Activated CD4-positive, alpha-beta memory T cell treated with anti-CD3 and anti-CD28 coated beads, Interleukin-2, amount 10 ng/mL, durations not matched to agents 7 days and 5 days (primary cell): ENCODE measurements at places on chromosomes 2 and 18. TPM values are rescaled to one million over a fixed set of nuclear protein-coding genes. Genes with fewer than 3 reads are reported as not detected.
A peak's percentile ranks its signal among the peaks of the same experiment; 100 is the strongest.

The DSG1 gene
- total RNA-seq = not detected

The CSRNP3 gene
- not detected for total RNA-seq

The FAM237A gene
- not detected for total RNA-seq

The GDF7 gene
- not detected for total RNA-seq

The HOXD11 gene
- not detected for total RNA-seq

The SNED1 gene
- 32.6 TPM for total RNA-seq

The TCF7L1 gene
- not detected for total RNA-seq

GRCh38 chr2:133004623-133005022 lies 334.6 kb upstream of the LYPD1 start:
- no peaks in the 10 kb centered on the region for H3K36me3 ChIP-seq
- H3K27me3 ChIP-seq = no peaks in the 10 kb centered on the region
- DNase-seq = no peak
- no peaks in the 10 kb centered on the region for H3K4me1 ChIP-seq

DNA sequence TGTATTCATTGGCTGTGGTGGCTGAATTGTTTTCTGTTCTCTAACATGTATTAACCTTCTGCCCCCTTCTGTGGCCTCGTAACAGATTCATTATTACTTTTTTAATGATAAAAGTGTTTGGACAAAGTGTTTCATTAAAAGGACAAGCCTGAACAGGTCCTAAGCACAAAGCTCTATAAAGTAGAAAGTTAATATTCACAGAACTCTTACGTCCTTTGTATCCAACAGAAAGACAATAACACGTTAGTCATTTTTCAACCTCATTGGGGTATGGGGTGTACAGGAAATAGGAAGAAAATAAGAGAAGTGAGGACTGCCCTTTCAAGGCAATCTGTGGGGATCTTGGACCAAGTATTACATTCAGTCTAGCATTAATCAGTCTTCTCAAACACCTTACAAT lies 105.5 kb upstream of the RGPD4 start:
- no peaks in the 10 kb centered on the region for H3K27me3 ChIP-seq
- H3K4me3 ChIP-seq = no peak overlapping the region
- no peak for DNase-seq
- no peaks in the 10 kb centered on the region for H3K36me3 ChIP-seq
- no peaks in the 10 kb centered on the region for H3K4me1 ChIP-seq

- H3K4me3 ChIP-seq = no peak overlapping the region
- peak overlapping the region; percentile 32 for H3K27ac ChIP-seq
- H3K27me3 ChIP-seq = no peaks in the 10 kb centered on the region
Observed at GRCh38 chr2:169683054-169683424, 11.2 kb downstream of the CFAP210 start.

DNA sequence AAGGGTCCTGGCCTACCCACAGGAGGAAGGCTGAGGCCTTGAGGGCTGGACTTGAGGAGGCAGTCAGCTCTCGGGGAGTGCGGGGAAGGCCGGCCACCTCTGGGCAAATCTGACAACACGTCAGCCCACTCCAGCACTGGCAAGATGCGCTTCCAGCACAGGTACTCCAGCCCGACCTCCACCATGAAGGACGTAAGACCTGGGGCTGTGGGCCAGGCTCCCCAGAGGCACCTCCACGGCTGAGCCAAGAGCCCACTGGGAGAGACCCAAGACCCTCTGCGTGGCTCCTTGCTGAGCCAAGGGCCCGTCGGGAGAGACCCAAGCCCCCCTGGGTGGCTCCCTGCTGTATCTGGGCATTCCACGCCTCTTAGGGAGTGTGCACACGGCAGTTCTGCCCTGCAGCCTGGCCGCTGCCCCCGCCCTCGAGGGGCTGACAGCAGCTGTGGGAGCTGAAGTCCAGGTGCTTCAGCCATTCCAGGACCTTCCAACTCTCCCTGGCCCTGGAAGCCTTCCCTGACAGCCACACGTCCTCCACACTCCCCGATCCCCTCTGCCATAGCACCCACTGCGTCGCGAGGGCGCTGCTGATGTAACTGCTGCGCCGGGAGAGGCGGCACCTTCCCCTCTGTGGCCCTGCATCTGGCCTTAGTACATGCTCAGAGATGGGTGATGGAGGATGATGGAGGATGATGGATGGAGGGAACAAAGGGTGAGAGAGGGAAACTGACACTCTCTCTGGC lies 50.2 kb downstream of the BIN1 start:
- no peaks in the 10 kb centered on the region for H3K4me1 ChIP-seq
- no peak overlapping the region for H3K4me3 ChIP-seq
- H3K27me3 ChIP-seq = no peaks in the 10 kb centered on the region
- no peak overlapping the region for H3K27ac ChIP-seq

- peaks cover 40% of the 10 kb centered on the region for H3K4me1 ChIP-seq
- H3K27me3 ChIP-seq = no peaks in the 10 kb centered on the region
- no peak for DNase-seq
- no peak overlapping the region for H3K27ac ChIP-seq
Observed at GRCh38 chr2:101763496-101764333, 66.2 kb downstream of the MAP4K4 start.

DNA sequence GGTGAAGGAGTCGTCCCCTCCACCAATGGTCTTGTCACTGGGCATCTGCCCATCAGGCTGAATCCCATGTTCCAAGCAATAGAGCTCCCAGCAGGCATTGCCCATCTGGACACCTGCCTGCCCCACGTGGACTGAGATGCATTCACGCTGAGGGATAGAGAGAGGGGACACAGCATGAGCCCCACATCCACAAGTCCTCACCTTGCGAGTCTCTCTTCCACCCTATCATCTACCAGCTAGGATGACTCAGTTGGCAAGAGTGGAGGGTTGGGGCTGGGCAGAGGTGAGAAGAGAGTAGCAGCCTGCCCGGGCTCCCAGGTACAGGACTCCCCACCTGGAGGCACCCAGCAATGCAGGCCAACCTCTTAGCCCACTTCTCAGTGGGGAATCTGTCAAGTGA lies 959 bp upstream of the TUBA4B start:
- peaks cover 66% of the 10 kb centered on the region for H3K4me1 ChIP-seq
- peak overlapping the region; percentile 81 for H3K27ac ChIP-seq
- H3K4me3 ChIP-seq = peak overlapping the region; percentile 100

GRCh38 chr2:219133976-219134375 lies 26.6 kb downstream of the NHEJ1 start:
- H3K27me3 ChIP-seq = no peaks in the 10 kb centered on the region
- H3K4me1 ChIP-seq = peaks cover 4% of the 10 kb centered on the region
- H3K27ac ChIP-seq = no peak overlapping the region
- H3K4me3 ChIP-seq = no peak overlapping the region
- DNase-seq = no peak

DNA sequence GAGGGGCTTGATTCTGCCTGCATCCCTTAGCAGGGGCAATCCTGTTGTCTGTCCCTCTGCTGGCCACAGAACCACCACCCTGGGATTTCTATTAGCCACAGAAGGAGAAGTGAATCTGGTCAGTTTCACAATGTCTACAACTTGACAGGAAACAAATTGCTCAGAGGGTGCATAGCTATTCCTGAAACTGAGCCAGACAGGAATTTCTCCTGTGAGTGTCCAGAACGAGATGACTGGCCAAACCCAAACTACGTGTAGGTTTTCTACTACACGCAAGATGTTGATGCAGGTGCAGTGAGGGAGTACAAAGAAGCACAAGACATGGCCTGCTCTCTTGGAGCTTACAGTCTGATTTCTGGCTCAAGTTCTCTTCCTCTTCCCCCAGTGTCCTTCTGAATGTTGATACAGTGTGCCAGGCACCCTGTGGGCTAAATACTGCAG lies 201.9 kb downstream of the CLIP4 start:
- no peak for DNase-seq
- H3K36me3 ChIP-seq = no peaks in the 10 kb centered on the region
- H3K4me1 ChIP-seq = peaks cover 44% of the 10 kb centered on the region
- H3K27ac ChIP-seq = no peak overlapping the region
- peaks cover 16% of the 10 kb centered on the region for H3K27me3 ChIP-seq

DNA sequence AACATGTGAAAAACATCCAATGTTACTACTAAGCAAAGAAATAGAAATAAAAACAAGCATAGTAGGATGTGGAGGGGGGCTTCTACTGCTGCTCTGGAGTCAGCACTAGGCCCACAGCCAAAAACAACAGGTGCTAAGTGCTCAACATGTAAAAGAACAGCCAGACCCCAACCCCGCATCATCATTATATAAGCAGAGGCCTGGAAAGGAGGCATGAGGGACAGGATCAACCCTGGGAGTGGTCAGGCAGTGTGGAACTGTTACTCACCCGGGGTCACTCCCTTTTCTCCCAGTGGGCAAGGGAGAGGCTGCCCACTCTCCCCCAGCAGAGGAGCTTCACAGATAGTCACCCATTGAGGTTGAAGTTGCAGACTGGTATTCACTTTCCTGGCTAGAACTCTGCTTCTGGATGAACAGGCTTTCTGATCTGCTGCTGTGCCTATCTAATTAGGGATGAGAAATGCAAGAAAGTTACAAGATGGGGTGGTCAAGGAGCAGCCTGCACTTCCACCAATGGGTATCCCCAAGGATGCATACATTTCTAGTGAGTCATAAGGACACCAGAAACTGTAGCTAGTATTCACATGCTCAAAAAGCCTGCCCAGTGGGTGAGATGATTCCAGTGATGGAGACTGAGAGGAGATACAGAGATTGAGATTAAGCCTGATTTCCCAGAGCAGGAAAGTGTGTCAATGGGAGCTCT lies 480.1 kb upstream of the TCF4 start:
- H3K27me3 ChIP-seq = no peaks in the 10 kb centered on the region
- no peak for DNase-seq
- H3K4me1 ChIP-seq = no peaks in the 10 kb centered on the region
- no peak overlapping the region for H3K27ac ChIP-seq
- no peaks in the 10 kb centered on the region for H3K36me3 ChIP-seq

GRCh38 chr2:223602972-223603371 lies 811 bp upstream of the SCG2 start:
- no peak overlapping the region for H3K4me3 ChIP-seq
- peaks cover 5% of the 10 kb centered on the region for H3K4me1 ChIP-seq
- H3K36me3 ChIP-seq = no peaks in the 10 kb centered on the region
- H3K27me3 ChIP-seq = peaks cover 5% of the 10 kb centered on the region
- no peak for DNase-seq

- DNase-seq = no peak
- H3K4me1 ChIP-seq = peaks cover 18% of the 10 kb centered on the region
- no peak overlapping the region for H3K4me3 ChIP-seq
- peaks cover 15% of the 10 kb centered on the region for H3K36me3 ChIP-seq
- no peak overlapping the region for H3K27ac ChIP-seq
Observed at GRCh38 chr2:221568299-221568698, 3.8 kb downstream of the EPHA4 start.

- H3K27me3 ChIP-seq = no peaks in the 10 kb centered on the region
- H3K4me3 ChIP-seq = no peak overlapping the region
- no peak for DNase-seq
Observed at GRCh38 chr2:15793978-15794377, 146.4 kb upstream of the MYCN start.

- DNase-seq = no peak
- peak overlapping the region; percentile 21 for H3K27ac ChIP-seq
- peaks cover 1% of the 10 kb centered on the region for H3K36me3 ChIP-seq
- H3K4me3 ChIP-seq = no peak overlapping the region
Observed at GRCh38 chr2:134667541-134667940, 51.3 kb downstream of the TMEM163 start.

DNA sequence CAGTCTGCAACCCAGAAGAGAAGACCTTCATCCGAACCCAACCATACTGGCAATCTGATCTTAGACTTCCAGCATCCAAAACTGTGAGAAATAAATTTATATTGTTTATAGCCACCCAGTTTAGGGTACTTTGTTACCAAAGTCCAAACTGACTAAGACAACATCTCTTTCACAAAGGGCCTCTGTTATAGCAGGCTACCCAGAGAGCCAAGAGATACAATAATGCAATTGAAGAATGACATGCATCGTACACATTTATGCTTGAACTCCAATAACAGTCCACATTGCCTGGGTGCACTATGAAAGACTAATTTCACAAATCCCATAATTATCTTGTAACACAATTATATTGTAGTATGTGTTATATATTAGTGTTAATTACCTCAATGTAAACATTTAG lies 39.1 kb upstream of the ANKRD44 start:
- H3K4me3 ChIP-seq = no peak overlapping the region
- peaks cover 3% of the 10 kb centered on the region for H3K4me1 ChIP-seq
- no peaks in the 10 kb centered on the region for H3K36me3 ChIP-seq
- no peak overlapping the region for H3K27ac ChIP-seq
- H3K27me3 ChIP-seq = no peaks in the 10 kb centered on the region

DNA sequence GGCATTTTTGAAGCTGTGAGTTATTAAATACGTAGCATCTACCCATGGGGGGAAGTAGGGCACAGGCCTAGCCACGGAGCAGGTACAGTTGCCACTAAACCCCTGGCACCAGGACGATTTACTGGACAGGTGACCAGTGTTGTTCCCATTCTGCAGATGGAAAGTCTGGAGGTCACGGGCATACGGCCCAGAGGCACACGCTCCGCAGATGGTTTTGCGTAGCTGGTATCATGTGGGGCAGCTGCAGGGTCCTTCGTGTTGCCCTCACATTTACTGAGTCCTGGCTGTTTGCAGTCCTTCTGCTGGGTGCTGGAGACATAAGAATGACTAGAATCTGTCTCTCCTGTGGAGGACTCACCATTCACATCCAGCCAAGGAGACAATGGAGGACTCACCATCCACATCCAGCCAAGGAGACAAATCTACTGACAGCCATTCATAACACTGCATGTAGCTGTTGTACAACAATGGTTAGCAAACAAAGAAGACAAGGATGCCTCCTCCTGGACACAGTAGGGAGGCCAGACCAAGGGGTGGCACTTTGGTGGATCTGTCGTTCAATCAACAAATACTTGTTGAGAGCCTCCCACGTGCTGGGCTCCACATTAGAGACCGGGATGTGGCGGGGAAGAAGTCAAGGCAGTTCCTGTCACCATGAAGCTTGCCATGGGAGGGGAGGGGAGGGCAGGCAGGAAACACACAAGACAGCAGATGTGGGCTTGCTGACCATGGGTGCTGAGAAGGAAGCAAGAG lies 24.9 kb downstream of the TWIST2 start:
- H3K4me3 ChIP-seq = no peak overlapping the region
- DNase-seq = no peak
- no peak overlapping the region for H3K27ac ChIP-seq
- no peaks in the 10 kb centered on the region for H3K27me3 ChIP-seq

DNA sequence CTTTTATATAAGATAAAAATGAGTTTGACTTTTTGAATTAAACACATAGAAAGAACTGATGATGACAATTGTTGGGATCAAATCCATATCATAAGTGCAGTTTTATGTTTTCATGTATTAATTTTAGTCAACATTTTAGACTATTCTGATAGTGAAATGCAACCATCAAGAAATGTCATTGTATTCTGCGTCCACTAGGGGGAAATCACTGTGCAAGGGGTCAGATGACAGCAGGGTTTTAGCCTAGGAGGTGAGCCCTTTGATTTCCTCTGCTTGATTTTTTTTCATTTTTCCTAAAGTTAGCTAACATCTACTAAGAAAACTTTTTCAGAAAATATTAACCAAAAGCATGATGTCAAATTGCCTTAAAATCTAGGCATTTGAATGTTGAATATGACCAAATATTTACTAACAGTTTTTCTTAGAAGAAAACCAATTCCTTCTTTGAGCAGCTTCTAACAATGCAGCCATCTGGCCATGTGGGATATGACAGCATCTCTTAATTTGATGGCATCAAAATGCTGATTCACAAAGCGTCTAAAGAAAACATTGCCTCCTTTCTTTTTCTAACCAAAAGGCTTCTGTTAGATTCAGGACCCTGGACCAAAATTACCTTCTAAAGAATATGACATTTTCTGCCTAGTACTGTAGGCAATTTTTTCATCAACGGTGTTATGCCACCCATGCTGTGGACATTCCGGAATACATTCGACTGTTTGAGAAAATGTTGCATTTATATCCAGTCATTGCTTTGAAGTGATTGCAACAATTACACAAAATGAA lies 141.5 kb downstream of the SPHKAP start:
- no peak overlapping the region for H3K27ac ChIP-seq
- H3K27me3 ChIP-seq = no peaks in the 10 kb centered on the region
- DNase-seq = no peak
- no peak overlapping the region for H3K4me3 ChIP-seq
